ENCODE measurements at places on chromosomes 7 and 10.

DNA sequence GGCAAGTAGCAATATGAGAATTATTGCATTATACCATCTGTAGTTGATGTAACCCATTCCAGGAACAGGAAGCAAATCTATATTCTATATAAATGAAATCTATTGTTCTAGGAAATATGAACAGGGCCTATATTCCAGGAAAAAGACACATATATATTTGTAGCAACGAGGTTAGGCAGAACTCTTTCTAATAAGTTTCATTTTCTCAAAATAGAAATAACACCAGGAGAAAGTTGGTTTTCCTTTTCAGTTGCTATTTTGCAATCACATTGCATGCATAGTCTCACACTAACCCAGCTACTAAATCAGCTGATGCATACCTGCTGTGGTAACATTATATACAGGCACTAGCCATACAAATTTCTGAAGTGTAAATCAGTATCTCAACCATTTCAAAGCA is 6.2 kb upstream of the IFIT2 start:
- peaks cover 3% of the 10 kb centered on the region for H3K4me1 ChIP-seq
- H3K27ac ChIP-seq, result no peak overlapping the region
- no peak for DNase-seq
- no peaks in the 10 kb centered on the region for H3K36me3 ChIP-seq
- no peaks in the 10 kb centered on the region for H3K27me3 ChIP-seq

GRCh38 chr7:120995654-120996053 is 7.1 kb downstream of the CPED1 start:
- DNase-seq, result no peak
- no peak overlapping the region for H3K27ac ChIP-seq
- no peaks in the 10 kb centered on the region for H3K4me1 ChIP-seq
- no peak overlapping the region for H3K4me3 ChIP-seq
- no peaks in the 10 kb centered on the region for H3K27me3 ChIP-seq

DNA sequence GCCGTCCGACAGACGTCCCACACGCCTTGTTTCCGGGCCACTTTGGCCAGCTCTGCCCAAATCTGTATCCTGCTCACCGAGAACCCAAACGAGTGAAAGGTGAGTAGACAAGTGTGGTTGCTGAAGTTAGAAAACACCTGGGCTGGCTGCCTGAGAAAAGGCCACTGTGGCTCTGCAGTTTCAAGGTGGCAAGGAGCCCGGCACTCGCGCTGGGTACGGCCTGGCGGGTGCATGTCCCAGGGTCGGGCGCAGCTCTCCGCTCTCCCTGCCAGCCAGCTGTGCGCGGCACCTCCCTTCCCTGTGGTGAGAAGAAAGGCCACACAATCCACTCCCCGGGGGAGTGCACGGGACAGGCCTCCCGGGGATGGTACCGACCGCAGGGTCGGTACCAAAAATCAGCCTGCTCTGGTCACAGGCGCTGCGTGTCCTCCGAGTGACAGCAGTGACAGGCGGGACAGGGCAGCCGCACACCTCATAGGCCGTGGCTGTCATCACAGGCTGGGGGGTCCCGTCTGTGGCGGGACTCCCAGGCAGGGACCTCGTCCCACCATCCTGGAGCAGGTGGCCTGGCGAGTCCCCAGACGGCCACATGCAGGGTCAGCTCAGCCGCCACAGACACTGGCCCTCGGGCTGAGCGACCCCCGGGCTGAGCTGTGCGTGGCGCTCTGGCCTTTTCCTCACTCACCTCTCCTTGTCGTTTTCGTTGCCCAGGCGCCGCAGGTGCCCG is 22.8 kb downstream of the CFAP46 start:
- no peaks in the 10 kb centered on the region for H3K36me3 ChIP-seq
- H3K4me1 ChIP-seq, result no peaks in the 10 kb centered on the region
- no peaks in the 10 kb centered on the region for H3K27me3 ChIP-seq

DNA sequence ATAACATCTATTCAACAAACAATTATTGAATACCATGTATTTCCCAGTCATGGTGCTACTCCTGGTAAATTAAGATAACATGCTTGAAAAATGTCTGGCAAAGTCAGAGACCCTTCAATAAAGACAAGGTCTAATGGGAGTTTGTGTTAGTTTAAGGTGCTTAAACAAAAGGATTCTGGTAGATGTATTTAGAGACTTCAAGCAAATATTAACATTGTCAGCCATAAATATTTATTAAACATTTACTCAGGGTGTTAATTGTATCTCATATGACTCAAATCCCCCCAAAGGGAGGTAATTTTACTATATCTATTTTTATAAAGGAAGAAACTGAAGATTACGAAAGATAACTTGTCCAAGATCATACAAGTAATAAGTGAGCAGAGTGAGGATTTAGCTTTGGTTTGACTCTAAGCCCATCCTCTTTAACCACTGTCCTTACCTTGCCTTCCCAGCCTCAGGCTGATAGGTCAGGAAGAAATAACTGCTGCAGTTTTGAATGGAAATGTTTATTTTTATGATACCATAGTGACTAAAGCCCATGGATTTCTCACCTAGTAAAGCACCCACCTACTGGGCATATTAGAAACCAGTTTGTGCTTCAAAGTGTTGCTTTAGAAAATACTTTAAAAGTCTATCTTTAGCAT is 215.4 kb downstream of the COBL start:
- H3K4me3 ChIP-seq, result no peak overlapping the region
- H3K4me1 ChIP-seq, result no peaks in the 10 kb centered on the region
- H3K27ac ChIP-seq, result no peak overlapping the region
- peaks cover 8% of the 10 kb centered on the region for H3K36me3 ChIP-seq
- no peak for DNase-seq

GRCh38 chr10:42551582-42552187 is 86.7 kb downstream of the ZNF33B start:
- H3K27ac ChIP-seq, result no peak overlapping the region
- peaks cover 3% of the 10 kb centered on the region for H3K4me1 ChIP-seq
- no peaks in the 10 kb centered on the region for H3K27me3 ChIP-seq

DNA sequence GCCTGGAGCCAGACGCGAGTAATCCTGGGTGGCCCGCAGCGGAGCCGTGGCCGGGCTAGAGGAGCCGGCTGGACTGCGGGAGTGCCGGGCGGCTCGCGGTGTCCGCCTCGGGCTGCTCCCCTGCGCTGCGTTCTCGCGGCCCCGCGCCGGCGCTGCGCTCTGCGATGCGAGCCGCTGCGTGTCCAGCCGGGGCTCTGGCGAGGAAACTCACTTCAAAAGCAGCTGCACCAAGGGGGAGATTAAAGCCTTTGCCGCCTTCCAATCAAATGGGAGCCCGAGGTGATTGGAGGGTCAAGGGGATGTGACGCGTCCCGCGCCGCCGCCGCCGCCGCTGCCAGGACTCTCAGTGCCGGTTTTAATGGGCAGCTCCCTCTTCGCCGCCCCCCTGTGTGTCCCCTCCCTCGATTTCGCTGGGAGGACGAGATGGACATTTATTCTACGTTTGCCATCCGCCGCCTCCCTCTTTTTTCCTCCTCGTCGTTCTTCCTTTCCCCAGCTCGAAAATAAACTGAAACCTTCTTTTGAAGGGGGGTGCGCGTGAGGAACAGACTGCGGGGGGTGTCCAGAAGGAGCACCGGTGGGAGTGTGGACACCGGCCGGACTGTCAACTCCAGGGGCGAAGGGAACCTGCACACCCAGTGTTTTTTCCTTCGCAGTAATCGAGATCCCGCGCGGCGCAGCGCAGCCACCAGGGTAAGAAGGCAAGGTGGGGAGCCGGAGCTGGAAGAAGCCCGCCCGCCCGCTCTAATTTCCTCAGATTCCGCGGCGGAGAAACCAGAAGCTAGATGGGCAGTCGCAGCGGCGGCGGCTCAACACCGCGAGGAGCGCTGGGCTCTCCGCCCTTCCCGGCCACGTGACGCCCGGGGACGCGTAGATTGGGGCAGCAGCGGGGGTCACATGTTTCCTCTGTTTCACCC is at the start of gene ZNF503:
Gene ZNF503, minus strand, starts transcription at position 196 of the 917 bp plus-strand sequence. CDS start 345 bp downstream, outside the sequence.
- DNase-seq, result peak; percentile 98
- peaks cover 5% of the 10 kb centered on the region for H3K4me1 ChIP-seq
- H3K4me3 ChIP-seq, result peak within 1 kb of the TSS; percentile 54
- H3K36me3 ChIP-seq, result peaks cover 24% of the 10 kb centered on the region
- peak within 1 kb of the TSS; percentile 98 for H3K27ac ChIP-seq

DNA sequence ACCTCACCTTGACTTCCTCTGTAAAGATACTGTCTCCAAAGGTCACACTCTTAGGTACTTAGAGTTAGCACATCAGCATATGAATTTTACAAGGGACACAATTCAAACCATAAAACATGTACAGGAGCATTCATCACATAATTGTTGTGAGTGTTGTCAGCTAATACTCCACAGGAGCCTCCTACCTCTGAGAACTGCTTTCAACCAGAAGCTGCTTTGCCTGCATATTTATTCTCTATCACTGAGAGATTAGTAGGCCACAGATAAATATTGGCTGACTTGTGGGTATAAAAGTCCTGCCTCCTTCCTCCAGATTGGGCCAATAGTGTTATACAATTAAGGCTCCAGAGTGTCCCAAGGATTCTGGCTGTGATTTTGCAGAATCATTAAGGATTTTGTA is 1207.0 kb downstream of the XPNPEP1 start:
- no peaks in the 10 kb centered on the region for H3K27me3 ChIP-seq
- no peaks in the 10 kb centered on the region for H3K4me1 ChIP-seq
- no peaks in the 10 kb centered on the region for H3K36me3 ChIP-seq

DNA sequence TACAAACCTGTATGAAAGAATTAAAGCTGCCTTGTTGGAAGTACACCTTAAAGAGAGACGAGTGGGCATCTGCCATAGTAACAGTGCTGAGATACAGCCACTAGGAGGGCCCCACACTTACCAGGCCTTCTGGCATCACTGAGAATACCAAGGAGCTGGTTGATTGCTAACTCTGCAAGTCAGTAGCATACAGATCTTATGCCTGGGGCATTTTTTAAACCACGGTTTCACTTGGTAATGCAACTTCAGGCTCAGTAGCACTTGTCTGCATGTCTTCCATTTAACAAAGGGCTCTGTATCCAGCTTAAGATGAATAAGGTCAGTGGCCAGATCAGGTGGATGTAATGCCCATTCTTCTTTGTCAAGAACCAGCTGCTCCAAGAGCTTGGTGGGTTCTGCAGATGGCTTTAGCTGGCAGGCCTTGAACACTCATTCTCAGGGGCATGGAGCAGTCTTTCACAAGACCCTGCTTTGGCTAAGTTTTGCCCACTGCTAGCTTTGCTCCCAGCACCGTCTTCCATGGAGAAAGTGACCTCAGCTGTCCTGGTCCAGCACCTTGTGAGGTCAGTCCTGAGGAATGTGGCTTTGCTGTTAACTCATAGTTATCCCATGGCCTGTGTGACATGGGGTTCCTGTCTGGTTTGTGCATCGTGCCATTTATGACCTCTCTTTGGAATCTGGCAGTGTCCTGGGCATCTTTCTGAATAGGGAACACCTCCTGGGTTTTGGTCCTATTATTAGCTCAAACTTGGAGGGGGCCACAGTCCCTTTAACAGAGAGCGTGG is 68.1 kb downstream of the BMPER start:
- no peak overlapping the region for H3K4me3 ChIP-seq
- DNase-seq, result no peak
- H3K36me3 ChIP-seq, result no peaks in the 10 kb centered on the region
- no peaks in the 10 kb centered on the region for H3K4me1 ChIP-seq

GRCh38 chr7:153938451-153938850 is 113.7 kb upstream of the DPP6 start:
- no peaks in the 10 kb centered on the region for H3K27me3 ChIP-seq
- H3K4me1 ChIP-seq, result no peaks in the 10 kb centered on the region
- no peaks in the 10 kb centered on the region for H3K36me3 ChIP-seq
- H3K4me3 ChIP-seq, result no peak overlapping the region
- no peak for DNase-seq
- H3K27ac ChIP-seq, result no peak overlapping the region

Data from small intestine (tissue), 16 donors.